GDM1 (cell line): ENCODE measurements at places on chromosomes 11 and 22.

- DNase-seq = no peak
Observed at GRCh38 chr11:67301951-67302516, 1.3 kb upstream of the SSH3 start.

DNA sequence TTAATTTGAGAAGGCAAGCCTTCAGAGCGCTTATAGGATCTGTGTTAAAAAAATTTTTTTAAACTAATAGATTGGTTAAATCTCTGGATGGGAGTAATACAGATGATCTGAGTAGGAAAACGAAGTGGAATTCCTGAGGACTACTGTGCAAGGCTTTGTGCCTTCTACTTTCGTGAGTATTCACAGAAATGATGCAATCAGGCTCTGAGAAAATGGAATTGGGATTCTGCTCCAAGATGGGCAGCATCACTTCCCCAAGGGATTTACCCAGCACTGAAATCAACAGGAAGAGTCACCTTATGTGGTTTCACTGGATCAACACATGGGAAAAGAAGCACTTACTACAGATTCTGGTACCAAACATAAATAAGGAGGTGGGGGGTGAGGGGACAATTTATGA, 12.5 kb downstream of the KMT5B start:
- DNase-seq = no peak

DNA sequence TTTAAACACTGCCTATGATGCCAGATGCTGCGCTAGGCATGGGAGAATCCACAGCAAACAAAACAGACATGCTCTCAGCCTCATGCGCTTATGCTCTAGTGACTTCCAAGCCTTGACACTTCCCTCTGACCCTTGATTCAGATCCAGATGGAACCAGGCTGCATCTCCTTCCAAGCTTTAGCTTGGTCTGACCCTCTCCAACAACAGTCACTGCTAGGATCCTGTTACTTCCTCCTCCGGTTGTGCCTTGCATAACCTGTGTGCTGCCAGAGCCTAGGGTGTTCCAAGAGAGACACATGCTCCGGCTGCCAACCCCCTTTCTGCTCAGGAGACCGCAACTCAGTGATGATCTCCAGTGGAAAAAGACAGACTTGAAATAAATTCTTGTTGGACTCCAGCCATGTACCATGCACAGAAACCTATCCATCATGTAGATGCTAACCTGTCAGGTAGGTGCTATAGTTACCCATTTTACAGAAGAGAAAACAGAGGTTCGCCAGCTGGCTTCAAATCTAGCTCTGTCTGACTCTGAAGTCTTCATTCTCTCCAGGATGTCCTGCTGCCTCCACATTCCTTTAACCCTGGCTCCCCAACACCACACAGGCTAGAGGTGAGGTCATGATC, 136.3 kb upstream of the TEAD1 start:
- no peak for DNase-seq

- no peak for DNase-seq
Observed at GRCh38 chr22:42222140-42222539, 48.3 kb downstream of the TCF20 start.

DNA sequence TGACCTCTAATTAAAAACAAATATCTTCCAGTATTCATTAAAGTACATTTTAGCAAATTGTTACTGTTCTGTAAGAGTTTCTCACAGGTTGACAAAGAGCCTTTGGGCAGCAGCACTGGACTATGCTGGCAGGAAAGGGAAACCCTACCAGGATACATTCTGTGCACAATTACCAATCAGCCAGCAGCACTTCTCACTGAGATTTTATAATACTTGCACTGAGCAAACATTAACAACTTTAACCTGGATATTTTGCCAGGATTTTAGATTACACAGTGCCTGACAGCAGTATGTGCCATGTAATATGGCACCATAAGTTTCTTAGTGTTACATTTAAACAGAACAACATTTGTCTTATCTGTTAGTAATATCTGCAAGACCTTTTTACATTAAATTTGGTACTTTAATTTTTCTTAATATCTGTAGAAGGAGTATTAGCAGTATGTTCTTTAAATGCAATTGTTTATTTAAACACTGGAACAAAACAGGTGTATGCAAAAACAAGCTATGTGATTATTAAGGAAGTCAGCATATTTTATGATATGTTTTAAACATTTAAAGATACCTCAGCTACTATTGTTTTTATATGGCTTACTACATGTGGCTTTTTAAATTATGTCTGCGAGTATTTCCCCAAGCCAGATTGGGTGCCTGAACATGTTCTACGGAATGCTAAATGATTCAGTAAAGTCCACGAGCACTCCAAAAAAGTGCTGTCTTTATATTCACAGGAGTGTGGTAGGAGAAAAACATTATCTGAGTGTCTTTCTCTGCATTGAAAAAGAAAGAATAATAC, 699.0 kb upstream of the LUZP2 start:
- no peak for DNase-seq

DNA sequence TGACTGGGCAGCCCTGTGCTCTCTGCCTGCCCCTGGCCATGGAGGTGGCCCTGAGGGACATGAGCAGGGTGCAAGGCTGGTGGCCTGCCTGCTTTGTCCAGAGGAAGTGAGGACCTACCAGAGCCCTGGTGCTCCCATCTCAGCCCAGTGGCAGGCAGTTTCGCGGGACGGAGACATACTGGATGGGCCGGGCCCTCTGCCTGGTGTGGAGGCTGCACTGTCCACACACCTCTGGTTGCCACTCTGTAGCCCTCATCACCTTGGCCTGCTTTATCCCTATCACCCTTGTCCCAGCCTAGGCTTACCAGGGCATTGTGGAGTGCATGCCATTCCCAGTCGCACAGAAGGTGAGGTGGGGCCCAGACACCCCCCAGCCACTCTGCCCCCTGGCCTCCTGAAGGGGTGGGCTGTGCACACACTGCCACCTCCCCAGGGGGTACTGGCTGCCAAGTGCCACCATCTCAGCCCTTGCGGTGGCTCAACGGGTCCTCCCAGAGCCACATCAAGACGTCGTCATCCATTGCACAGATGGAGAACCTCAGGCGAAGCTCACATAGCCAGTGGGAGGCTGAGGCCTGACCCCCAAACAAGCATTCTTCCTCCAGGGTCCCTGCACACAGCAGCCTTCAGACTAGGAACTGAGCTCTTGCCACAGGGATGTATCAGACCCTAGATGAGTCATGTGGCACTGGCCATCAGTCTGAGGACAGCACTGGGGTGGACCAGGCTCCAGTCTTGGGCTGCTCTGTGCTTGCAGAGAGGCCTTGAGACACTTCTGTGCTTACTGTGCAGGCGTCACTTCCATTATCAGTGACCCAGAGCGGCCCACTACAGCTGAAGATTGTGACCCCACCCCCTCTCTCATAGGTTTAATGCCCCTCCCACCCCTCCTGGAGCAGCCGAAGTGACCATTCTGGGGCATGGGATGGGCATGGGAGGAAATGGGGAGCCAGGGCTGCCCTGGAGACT, 176.1 kb downstream of the IGLL1 start:
- DNase-seq = no peak

- peak; percentile 65 for DNase-seq
Observed at GRCh38 chr11:2533587-2534133, 88.9 kb downstream of the KCNQ1 start.

DNA sequence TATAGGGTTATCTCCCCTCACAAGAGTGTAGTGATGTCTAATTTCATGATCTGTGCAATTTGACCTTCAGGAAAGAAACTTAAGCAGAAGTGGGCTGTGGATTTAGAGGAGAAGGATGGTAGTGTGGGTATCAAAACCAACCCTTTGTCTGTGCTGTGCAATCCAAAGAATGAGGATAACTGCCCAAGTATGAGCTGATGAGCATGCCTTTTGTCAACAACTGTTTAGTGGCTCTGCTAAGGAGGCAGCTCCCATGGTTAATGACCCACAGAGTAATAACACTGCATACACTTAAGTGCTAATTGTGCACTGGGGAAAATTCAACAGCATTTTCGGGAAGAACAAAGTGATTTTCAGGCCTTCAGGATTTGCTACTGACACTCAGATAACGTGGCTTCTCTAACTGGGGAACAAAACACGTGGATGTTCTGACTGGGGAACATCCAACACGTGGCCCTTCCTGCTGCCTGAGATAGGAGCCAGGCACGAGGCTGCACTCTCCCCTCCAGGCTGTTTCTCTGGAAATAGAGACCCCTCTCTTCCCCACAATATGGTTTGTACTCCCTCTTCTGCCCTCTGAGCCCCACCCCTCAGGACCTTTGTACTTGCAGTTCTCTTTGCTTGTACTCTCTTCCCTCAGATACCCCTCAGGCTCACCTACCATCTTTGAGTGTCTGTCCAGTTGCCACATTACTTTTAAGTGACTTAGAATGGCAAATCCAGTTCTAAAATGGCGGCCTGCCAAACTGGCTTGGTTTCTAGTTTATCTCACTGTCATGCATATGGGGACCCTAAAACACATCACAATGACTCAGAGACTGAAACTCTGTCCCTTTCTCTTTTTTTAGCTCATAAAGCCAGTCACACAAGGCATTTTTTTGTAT, 234.9 kb upstream of the POU2AF2 start:
- DNase-seq = no peak

DNA sequence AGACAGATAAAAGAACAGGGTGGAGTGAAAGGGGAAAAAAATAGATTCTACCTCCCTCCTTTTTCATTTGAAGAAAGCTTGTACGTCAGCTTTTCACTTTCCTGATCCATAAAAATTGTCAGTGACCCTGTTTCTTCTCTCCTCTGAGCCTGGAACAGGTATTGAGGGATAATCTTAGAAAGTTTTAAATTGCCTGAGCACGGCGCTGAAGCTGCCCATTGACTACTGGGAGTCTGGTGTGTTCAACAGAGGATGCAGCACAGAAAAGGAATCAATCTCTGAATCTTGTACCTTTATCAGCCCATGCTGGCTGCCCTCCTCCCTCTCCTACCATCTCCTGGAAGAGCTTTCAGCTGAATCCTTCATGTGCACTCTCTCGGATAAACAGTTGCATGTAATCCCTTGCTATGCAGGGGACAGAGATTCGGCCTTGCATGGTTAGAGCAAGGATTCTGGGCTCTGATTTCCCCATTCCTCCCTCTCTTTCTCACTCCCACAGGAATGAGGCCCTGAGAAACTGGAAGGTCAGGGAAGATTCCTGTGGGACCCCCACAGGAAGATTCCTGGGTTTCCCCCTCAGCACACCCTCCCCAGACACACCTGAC, 162.4 kb upstream of the SYN3 start:
- DNase-seq = no peak

- DNase-seq = no peak
Observed at GRCh38 chr11:111947143-111947542, 10.0 kb downstream of the DIXDC1 start.

- DNase-seq = no peak
Observed at GRCh38 chr11:61757213-61757862, 4.9 kb downstream of the MYRF start.

DNA sequence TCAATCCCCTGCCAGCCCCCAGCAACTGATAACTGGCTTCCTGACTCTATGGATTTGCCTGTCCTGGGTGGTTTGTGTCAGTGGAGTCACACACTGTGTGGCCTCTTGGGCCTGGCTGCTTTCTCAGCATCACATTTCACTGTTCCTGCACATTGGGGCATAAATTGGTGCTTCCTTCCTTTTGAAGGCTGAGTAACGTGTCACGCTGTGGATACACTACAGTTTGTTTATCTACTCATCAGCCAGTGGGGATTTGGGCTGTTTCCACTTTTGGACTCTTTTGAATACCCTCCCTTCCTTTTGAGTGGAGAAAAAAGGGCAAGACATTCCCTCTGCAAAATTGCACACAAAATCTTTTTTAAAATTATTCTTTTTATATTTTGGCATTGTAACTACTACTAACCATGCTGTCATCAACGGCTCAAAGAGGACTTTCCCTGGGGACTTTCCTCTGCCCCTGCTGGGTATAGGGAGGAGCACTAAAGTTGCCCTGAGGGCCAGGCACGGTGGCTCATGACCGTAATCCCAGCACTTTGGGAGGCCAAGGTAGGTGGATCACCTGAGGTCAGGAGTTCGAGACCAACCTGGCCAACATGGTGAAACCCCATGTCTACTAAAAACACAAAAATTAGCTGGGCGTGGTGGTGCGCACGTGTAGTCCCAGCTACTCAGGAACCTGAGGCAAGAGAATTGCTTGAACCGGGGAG, 7.8 kb upstream of the CELSR1 start:
- DNase-seq = no peak

GRCh38 chr11:250740-251299, 14.0 kb downstream of the PSMD13 start:
- peak; percentile 48 for DNase-seq

DNA sequence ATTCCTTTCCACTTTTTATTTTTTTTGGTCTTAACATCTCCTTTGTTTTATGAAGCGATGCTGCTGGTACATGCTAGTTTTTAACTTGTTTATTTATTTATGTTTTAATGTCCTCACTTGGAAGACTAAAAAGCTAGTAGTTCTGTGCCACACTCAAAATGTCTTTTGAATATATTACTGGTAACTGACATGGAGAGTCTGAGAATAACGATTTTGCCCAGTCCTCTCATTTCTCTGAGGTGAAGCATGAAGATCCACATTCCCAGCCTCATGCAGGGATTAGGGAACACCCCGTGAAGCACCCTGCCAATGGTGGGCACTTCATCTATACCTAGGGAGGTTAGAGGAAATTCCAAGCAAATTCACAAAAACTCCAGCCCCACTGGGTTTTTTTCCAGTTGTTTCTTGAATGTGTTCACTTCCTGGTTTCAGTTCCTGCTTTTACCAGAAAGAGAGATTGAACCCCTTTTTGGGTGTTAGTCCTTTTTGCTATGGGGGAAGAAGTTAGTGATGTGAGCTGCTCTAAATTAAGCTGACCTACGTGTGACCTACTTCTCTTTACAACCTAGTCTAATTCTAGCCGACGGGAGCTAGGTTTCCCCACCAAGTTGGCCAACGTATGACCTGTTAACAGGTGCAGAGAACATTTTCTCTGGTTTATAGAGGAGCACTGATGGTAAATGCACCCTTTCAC, 106.1 kb downstream of the SLC1A2 start:
- no peak for DNase-seq

DNA sequence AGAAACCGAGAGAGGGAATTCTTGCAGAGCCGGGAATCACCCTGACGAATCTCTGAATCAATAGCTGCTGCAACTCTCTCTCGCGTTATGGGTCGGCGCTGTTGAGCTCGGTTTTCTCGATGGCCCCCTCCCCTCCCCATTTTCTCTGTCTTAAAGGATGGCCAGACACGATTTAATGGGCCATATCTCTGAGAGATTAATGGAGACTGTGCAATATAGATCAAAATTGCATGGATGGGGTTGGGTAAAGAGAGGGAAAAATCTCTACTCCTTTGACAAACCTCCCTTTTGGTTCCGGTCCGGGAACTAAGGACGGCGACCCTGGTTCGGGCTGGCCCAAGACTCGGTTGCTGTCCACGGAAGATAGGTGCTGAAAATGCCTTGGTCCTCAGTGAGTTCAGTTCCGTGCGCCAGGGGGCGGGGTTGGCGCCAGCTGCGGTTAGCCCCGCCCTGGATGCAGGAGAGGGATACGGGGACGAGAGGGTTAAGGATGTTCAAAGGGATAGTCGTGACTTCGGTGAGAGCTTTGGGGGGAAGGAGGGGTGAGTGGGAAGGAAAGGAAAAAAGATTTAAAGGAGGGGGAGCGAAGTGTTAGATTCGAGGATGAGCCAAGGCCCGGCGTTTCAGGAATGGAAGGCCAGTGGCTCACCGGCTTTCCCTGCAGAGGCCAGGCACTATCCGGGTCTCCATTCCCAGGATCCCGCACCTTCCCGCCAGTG, 103.6 kb upstream of the HSD17B12 start:
- DNase-seq = no peak

GRCh38 chr11:81647374-81647773, 1086.3 kb downstream of the FAM181B start:
- no peak for DNase-seq
